Activated naive CD8-positive, alpha-beta T cell treated with anti-CD3 and anti-CD28 coated beads, Interleukin-2, amount 10 ng/mL, durations not matched to agents 7 days and 5 days (primary cell): ENCODE measurements at places on chromosomes 7 and 10. TPM values are rescaled to one million over a fixed set of nuclear protein-coding genes. Genes with fewer than 3 reads are reported as not detected.

DNA sequence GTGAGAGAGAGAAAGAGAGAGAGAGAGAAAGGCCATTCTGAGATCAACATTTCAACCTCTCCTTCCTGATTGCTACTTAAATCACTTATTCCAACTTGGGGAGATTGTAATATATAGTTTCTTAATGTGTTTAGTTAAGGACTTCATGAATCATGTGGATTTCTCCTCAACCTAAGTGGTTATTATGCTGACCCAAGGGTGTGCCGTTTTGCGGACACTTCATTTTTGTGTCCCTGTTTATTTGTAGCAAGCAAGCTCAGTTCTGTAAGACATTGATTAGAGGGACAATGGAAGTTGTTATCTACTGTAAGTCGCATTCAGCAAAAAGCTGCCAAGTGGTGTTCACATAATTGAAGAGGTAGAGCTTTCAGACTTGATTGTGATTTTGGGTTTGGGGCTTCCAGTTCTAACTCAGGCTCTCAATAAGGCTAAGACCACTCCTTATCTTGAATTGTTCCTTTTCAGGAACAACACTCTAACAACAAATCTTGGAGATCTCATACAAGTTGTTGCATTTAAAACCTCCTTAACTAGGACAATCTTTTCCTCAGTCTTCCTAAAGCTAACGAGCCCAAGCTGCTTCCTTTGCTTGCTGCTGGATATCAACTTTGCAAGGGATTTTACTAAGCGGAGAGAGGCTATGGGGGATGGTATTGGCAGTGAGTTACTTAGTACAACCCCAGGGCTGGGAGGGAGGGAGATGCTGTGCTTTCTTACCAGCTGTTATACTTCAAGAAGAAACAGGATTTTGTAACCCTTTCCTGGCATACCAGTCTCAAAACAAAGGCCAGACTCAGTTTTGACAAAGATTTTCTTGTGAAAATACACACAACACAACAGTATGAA lies 19.8 kb upstream of the COL1A2 start:
- DNase-seq, result no peak

- no peak for DNase-seq
Measured at GRCh38 chr7:111736552-111736874, 174.2 kb upstream of the IMMP2L start.

DNA sequence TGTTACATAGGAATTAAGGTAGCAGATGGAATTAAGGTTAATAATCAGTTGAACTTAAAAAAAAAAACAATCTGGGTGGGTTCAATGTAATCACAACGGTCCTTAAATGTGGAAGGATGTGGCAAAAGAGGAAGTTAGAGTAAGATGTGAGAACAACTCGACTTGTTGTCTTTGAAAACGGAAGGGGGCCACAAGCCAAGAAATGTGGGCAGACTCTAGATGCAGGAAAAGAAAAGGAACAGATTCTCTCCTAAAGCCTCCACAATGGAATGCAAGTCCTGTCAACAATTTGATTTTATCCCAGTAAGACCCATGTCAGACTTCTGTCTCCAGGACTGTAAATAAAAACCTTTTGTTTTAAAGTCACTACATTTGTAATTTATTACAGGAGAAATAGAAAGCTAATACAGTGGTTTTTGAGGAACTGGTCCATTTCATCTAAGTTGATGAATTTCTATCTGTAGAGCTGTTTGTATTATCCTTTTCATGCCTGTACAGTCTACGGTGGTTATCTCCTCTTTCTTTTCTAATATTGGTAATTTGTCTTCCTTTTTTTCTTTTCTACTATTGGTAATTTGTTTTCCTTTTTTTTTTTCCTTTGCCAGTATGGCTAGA lies 8.6 kb downstream of the MCMBP start:
- DNase-seq, result no peak

Gene PIK3AP1
- 5.3 TPM for total RNA-seq

DNA sequence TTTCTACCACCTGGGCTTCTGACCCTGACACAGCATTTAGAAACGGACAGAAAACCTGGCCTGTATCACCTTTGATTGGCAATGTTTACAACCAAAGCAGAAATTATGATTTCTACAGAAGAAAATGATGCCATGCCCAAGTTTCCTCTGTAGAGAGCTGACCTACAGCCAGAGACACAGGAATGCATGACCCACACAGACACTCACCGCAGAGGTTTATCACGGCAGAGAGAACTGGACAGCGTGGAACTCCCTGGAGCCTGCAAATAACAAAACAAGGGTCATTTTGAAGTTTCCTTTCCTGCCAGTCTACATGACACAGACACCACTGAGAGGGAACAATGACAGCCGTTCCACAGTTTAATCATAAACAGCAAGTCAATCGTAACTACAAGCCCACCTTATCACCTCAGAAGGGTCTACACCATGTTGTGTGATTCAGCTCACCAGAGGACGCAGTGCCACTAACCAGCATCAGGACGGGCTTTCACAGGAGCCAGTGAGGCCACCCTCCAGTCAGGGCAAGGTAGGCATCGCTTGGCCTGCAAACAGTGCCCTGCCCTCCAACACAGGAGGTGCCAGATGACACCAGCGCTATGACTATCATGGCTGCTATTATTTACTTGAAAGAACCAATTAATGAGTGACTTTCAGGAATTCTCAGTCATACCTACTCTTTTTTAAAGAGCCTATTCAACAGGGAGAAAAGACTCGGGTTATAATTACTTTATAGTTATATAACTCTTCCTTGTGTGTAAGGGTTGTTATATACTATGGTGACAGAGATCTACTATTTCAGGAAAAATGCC lies 139.9 kb downstream of the TNS3 start:
- no peak for DNase-seq

GRCh38 chr7:135715673-135716072 lies 12.3 kb downstream of the SLC13A4 start:
- no peak for DNase-seq

DNA sequence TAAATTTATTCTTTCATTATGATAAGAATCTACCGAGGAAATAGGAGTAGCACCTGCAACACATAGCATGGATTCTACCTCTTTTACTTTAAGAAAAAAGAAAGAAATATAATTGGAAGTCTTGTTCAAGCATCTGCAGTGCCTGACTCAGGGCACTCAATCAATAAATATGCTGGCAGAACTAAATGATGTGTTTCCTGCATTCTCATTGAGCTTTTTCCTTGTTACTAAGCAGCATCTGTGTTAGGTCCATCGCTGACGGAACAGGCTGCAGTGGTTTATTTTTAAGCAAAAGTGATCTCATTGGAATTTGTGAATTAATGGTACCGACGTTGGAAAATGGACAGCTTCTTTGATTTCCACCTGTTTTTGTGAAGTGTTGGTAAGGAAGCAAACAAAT lies 417.5 kb downstream of the DPP6 start:
- DNase-seq, result no peak

Gene LOXL4
- not detected for total RNA-seq

GRCh38 chr10:109784236-109784635 lies 139.1 kb downstream of the XPNPEP1 start:
- no peak for DNase-seq

- DNase-seq, result no peak
Measured at GRCh38 chr10:24483701-24484100, 240.0 kb downstream of the ARHGAP21 start.

Gene EVX1
- total RNA-seq, result not detected

DNA sequence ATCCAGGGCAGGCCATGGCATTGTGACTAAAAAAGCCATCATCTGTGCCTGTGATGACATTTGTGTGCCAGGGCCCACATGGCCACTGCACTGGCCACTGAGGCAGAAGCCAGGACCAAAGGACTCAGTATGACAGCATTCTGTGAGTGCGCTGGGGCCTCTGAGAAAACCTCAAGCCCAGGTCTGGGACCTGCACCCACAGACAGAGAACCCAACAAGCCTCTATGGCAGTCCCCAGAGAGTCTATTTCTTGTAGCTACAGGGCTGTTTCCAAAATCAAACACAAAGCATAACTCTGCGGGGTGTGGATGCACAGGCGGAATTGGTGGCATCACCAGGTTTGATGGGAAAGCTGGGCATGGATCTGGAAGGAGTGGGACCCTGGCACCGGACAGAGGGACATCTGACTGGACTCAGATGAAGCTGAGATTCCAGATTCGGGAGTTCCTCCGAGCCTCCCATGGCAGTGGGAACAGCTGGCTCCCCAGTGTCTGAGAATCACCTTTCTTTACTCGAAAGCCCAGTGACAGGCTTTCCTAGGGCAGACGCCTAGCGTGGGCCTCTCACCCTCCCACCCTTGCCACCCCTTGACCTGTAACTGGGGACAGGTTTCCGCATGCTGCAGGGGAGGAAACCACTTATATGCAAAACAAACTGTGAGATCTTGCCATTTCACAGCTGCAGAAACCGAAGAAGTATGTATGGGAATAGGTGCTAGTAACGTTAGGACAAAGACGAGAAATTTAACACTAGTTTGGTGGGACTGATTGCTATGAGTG lies 70.6 kb upstream of the RHEB start:
- DNase-seq, result no peak
